Esophagus mucosa (tissue), 1 donor: ENCODE measurements at places on chromosomes 7 and 10. TPM values are rescaled to one million over a fixed set of nuclear protein-coding genes. Genes with fewer than 3 reads are reported as not detected.
A peak's percentile ranks its signal among the peaks of the same experiment; 100 is the strongest.

The ZNF12 gene
- total RNA-seq = 13.1 TPM

The LIPN gene
- total RNA-seq = 1.4 TPM

DNA sequence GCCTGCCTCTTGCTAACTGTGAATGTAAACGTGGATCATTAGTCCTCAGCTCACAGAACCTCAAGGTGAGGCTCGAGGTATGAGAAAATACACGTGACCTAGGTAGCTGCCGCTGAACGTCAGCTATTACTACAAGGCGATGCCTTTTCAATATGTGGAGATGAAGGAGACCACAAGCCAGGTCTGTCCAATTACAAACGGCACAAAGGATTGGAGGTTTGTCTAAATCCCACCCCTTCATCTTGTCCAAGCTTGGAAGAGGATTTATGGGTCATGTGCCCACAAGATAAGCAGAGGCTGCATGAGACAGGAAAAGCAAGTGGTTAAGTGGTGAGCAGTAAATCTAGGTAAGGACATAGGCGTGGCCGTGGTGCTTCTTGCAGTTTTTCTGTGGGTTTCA lies 3.4 kb downstream of the H2BK1 start:
- ATAC-seq = no peak

The ATOH7 gene
- not detected for total RNA-seq

DNA sequence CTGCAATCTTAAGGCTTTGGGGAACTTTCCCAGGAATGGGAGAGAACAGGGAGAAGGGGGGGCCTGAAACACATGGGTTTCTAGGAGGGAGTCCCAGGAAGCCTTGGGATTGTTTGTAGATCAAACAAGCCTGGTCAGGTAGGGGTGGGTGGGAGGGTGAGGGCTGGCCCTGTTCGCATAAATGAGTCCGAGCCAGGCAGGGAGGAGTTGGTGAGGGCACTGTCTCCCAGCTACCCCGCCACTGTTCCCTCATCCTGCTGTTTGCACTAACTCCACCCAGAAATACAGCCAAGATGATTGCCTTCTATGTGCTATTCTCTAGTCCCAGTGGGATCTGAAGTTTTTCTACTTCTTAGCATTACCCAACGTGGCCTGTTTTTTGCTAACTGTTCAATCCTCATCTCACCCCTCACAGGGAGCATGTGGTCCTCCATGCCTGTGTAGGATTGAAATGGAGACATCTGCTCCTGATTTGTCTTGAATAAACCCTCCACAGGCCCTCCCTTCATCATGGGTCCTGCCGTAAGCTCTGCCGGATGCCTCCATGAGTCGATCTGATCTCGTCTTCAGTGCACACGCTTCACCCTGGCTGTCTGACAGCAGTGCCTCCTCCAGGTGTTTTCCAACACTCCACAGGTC lies 257.0 kb downstream of the COBL start:
- ATAC-seq = no peak

- no peak for ATAC-seq
Observed at GRCh38 chr7:7976677-7977076, 8.1 kb downstream of the GLCCI1 start.

DNA sequence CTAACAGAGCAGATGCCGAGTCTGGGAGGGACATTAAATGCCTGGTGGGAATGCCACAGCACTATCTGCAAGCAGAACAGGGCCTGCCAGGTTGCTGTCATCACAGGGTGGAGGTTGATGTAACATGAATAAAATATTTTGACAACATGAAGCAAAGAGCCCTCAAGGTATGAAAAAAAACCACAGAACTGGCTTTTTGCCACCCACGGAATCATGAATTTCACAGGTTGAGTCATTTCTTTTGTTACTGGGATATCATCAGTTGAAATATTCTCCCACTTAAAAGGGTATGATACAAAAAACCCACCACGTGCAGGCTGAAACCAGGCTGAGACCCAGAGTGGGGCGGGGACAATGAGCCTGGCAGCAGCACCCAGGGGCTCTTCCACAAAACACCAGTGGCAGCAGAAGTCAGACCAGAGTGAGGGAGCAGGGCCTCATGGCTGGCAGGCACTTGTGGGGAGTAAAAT lies 220.1 kb downstream of the TNS3 start:
- peak; percentile 51 for ATAC-seq

The NRCAM gene
- total RNA-seq = 10.9 TPM

DNA sequence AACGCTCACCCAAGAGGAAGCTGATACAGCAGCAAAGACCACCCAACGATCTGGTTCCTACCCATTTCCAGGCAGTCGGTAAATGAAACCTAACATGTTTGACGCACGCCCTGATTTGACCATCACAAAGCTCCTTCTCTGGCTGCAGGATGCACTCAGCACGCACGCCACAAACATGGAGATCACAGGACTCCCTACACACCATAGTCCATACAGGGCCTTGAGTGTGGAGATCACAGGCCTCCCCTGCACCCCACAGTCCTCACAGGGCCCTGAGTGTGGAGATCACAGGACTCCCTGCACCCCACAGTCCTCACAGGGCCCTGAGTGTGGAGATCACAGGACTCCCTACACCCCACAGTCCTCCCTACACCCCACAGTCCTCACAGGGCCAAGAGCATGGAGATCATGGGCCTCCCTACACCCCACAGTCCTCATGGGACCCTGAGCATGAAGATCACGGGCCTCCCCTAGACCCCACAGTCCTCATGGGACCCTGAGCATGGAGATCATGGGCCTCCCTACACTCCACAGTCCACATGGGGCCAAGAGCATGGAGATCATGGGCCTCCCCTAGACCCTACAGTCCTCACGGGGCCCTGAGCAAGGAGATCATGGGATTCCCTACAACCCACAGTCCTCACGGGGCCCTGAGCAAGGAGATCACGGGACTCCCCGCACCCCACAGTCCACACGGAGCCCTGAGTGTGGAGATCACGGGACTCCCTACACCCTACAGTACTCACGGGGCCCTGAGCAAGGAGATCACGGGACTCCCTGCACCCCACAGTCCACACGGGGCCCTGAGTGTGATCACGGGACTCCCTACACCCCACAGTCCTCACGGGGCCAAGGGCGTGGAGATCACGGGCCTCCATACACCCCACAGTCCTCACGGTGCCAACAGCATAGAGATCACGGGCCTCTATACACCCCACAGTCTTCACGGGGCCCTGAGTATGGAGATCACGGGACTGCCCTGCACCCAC lies 409.2 kb downstream of the DNAJB6 start:
- peak; percentile 29 for ATAC-seq

GRCh38 chr7:70466725-70467364 lies 665.1 kb upstream of the GALNT17 start:
- no peak for ATAC-seq

The ARHGAP21 gene
- total RNA-seq = 40.1 TPM

The TBC1D12 gene
- total RNA-seq = 3.6 TPM

The URGCP gene
- total RNA-seq = 20.6 TPM

GRCh38 chr7:24498439-24498838 lies 74.8 kb upstream of the PALS2 start:
- ATAC-seq = no peak

GRCh38 chr7:18706670-18707069 lies 211.1 kb downstream of the HDAC9 start:
- no peak for ATAC-seq

- ATAC-seq = peak; percentile 5
Observed at GRCh38 chr10:127737563-127738511, 852 bp downstream of the FOXI2 start.

The STOX1 gene
- 0.28 TPM for total RNA-seq

DNA sequence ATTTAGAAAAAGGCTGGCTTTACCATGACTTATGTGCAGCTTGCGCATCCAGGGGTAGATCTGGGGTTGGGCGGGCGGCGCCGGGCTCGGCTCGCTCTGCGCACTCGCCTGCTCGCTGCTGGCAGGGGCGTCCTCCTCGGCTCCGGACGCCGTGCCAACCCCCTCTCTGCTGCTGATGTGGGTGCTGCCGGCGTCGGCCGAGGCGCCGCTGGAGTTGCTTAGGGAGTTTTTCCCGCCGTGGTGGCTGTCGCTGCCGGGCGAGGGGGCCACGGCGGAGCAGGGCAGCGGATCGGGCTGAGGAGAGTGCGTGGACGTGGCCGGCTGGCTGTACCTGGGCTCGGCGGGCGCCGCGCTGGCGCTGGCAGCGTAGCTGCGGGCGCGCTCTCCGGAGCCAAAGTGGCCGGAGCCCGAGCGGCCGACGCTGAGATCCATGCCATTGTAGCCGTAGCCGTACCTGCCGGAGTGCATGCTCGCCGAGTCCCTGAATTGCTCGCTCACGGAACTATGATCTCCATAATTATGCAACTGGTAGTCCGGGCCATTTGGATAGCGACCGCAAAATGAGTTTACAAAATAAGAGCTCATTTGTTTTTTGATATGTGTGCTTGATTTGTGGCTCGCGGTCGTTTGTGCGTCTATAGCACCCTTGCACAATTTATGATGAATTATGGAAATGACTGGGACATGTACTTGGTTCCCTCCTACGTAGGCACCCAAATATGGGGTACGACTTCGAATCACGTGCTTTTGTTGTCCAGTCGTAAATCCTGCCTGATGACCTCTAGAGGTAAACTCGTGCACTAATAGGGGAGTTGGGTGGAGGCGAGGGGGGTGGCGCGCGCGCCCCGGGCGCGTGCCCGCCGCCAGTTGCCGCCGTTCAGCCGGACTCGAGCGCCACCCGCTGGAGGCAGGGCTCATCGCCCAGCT lies at the start of gene HOXA5:
HOXA5 (minus strand) TSS at position 659 of the 927 bp plus-strand sequence; CDS start at position 585, 74 bp downstream.
- ATAC-seq = peak; percentile 93

The ACBD7 gene
- total RNA-seq = 0.32 TPM

- no peak for ATAC-seq
Observed at GRCh38 chr10:112843623-112844022, 106.4 kb upstream of the TCF7L2 start.

DNA sequence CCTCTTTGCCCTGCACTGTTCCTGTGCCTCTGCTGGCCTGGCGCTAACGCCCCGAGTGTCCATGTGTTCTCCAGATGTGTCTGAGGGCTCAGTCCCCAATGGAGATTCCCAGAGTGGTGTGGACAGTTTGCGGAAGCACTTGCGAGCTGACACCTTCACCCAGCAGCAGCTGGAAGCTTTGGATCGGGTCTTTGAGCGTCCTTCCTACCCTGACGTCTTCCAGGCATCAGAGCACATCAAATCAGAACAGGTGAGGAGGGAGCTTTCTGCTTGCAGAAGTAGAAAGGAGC lies 60.9 kb downstream of the PAX2 start:
- ATAC-seq = no peak

DNA sequence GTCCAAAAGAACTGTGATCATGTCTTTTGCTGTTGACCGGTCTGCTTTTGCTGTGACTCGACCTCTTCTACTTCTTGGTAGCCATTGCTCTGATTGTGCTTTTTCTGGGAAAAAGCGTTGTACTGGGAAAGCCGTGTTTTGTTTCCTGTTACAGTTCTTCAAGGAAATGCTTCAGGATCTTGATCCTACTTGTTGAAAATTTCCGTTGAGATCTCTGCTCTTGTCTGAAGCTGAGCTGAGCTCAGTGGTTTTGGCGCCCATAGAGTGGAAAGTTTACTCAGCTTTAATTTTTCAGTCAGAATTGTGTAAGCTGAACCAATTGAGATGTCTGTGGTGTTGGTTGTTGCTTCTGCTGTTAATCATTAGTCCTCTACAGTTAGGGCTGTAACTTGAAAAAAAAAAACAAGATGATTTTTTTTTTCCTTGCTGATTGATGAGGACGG lies 302.2 kb downstream of the CCDC3 start:
- no peak for ATAC-seq

- no peak for ATAC-seq
Observed at GRCh38 chr7:89809291-89809690, 345.0 kb upstream of the STEAP1 start.

The CYP2E1 gene
- 10.6 TPM for total RNA-seq

The ENKUR gene
- not detected for total RNA-seq

The NUTM2A gene
- total RNA-seq = 0.40 TPM

The NUP42 gene
- 18.2 TPM for total RNA-seq

The MYH16 gene
- not detected for total RNA-seq

DNA sequence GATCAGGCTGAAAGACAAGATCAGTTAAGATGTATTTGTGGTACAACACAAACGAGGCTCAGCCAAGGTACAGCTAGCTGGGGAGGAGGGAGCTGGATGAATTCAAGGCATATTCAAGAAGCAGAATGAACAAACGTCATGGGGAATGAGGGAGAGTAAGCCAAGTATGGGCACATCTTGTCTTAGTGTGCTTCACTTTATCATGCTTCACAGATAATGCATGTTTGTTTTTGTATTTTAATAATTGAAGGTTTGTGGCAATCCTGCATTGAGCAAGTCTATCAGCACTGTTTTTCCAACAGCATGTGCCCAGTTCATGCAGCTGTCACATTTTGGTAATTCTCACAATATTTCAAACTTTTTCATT lies 135.4 kb downstream of the HIBADH start:
- no peak for ATAC-seq
